ENCODE measurements at places on chromosomes 5 and 9. TPM values are rescaled to one million over a fixed set of nuclear protein-coding genes. Genes with fewer than 3 reads are reported as not detected.

DNA sequence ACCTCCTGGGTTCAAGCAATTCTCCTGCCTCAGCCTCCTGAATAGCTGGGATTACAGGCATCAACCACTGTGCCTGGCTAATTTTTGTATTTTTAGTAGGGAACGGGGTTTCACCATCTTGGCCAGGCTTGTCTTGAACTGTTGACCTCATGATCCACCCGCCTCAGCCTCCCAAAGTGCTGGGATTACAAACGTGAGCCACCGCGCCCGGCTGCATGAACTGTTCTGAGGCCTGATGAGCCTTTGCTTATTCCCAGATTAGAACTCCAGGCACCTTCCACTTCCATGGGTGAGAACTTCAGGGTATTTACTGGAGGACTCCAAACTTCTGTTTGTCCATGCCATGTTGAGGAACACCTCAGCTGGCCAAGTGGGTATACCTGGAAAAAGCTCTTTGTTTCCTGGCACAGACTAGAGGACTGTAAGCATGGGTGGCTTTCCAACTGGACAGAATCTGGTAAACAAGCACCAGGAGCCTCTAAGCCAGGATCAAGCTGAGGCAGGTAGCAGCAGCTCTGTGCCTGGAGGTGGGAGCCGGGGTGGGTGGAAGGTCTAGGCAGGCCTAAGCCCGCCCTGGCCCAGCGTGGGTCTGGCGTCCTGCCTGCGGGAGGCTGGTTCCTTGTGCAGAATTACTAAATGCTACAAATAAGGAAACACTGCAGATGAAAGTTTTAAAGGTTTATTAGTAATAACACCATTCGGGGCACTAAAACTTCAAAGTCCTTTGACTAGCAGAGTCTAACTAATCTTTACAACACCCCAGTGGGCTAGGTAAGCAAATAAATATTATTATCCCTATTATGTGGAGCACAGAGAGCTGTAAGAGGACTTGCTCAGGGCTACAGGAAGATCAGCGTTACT is 78.4 kb downstream of the SEMA5A start:
- H3K4me3 ChIP-seq = no peak overlapping the region
- no peak overlapping the region for H3K27ac ChIP-seq
- H3K27me3 ChIP-seq = no peaks in the 10 kb centered on the region
- no peak for DNase-seq
- H3K4me1 ChIP-seq = no peaks in the 10 kb centered on the region
- no peaks in the 10 kb centered on the region for H3K36me3 ChIP-seq

DNA sequence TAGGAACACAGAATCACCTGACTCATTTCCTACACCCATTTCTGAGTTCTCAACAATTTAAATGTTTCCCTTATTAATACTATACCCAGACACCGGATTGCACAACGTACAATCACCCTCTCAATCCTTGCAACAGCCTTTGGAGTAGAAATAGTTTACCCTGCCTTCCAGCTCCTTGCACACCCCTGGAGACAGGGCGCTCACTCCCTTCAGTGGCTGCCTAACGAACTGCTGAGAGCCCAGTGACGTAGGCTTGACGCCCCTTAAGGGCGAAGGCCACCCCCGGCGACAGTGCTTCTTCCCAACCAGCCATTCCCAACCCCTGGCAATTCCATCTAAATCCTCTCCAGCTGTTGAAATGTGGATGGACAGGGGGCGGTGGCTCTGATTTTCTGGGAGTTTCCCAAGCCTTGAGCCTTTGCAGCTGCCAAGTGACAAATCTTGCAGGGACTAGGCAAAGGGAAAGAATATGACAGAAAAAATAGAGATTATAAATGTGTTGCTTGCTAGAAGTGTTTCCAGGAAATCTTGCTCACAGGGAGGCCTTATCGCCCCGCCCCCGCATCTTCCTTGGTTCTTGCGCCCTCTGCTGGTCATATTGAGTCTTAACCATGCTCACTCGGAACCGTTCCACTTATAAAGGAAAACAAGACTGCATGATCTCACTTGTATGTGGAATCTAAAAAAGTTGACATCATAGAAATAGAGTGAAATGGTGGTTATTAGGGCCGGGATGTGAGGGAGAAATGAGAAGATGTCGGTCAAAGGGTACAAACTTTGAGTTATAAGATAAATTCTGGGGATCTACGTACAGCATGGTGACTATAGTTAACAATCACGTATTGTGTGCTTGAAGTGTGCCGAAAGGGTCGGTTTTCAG is 7.6 kb upstream of the BARX1 start:
- H3K27ac ChIP-seq = no peak overlapping the region
- peak; percentile 88 for DNase-seq
- H3K4me1 ChIP-seq = peaks cover 36% of the 10 kb centered on the region
- H3K27me3 ChIP-seq = peaks cover 35% of the 10 kb centered on the region
- no peaks in the 10 kb centered on the region for H3K36me3 ChIP-seq

Gene PCDHGB1
- 2.4 TPM for total RNA-seq

DNA sequence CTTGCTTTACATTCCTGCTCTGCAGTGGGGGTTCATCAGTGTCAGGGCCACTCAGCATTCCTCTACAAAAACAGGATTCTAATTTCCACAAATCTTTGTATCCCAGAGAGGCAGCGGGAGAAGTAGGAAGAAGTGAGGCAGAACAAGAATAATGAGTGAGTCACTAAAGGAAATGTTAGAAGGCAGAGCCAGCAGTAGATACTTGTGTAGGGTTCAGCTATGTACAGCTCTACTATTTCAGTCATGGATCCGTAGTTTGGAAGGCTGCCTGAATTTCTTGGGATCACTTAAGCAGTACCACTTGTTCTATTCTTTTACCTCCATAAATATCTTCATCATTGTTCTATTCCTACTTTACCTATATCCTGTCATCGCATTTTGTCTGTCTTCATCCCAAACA is 246.3 kb upstream of the TLE4 start:
- H3K4me3 ChIP-seq = no peak overlapping the region
- no peak overlapping the region for H3K27ac ChIP-seq
- H3K36me3 ChIP-seq = no peaks in the 10 kb centered on the region
- no peak for DNase-seq
- H3K4me1 ChIP-seq = no peaks in the 10 kb centered on the region

GRCh38 chr5:143019614-143020515 is 249.7 kb downstream of the ARHGAP26 start:
- DNase-seq = no peak
- H3K4me1 ChIP-seq = no peaks in the 10 kb centered on the region
- no peaks in the 10 kb centered on the region for H3K36me3 ChIP-seq
- H3K27me3 ChIP-seq = no peaks in the 10 kb centered on the region
- H3K27ac ChIP-seq = no peak overlapping the region

Gene TBC1D2
- 4.6 TPM for total RNA-seq

DNA sequence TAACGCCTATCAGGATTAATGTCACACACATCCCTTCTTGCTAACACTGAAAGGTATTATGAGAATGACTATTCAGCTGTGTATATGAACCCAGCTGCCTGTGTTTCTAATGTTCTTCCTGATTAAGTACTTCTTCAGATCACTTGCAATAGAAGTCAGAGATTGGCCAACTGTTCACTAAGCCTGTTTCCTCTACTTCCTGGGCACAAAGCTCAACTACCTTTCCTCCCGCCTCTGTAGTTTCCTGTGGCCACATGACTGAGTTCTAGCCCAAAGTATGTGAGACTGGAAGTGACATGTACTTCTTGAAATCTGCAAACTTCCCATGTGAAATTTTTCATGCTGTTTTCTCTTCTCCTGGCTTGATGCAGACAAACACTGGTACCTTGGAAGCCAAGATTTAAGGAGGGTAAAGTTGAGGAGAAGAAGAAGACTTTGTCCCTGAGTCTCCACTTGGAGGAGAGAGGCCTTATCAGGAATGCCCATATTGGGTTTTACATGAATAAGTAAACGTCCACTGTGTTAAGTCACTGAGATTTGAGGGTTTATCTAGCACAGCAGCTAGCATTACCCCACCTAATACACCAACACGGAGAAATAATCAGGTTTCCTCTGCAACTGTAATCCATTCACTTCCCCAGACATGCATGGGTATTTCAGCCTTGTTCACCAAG is 58.6 kb downstream of the SLIT3 start:
- no peak overlapping the region for H3K27ac ChIP-seq
- DNase-seq = no peak
- no peaks in the 10 kb centered on the region for H3K27me3 ChIP-seq

Gene EGR1
- total RNA-seq = 73.0 TPM

Gene DAB2
- 29.2 TPM for total RNA-seq

Gene AHRR
- 0.30 TPM for total RNA-seq

Gene GMCL2
- total RNA-seq = not detected

Gene DRD1
- total RNA-seq = not detected

DNA sequence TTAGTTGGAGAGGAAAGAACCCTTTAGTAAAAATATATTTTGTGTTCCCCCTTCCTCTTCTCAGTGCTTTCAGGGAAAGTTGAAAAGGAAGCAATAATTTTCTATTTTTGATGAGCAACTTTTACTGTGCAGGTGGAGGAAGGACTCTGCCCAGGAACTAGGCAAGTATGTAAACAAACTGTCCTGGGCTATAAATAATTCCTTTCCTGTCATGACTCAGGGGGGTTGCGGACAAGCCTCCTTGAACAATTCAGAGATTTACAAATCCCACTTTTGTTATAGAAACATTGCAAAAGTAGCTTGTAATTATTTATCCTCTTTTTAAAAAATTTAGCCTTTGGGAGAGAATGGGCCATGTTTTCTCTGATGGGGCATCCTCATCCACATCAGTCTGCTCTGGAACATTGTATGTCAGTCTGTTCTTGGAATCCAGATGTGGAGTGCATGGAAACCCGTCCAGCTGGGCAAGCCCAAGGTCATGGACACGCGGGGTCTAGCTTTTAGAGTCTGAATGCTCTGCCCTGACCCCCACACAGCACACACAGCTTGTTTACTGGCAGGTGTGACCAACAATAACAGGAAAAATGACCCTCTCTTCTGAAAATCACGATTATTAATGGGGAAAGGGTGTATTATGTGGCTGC is 127.6 kb downstream of the GADD45G start:
- no peak for DNase-seq
- H3K4me1 ChIP-seq = no peaks in the 10 kb centered on the region
- H3K4me3 ChIP-seq = no peak overlapping the region
- H3K27me3 ChIP-seq = no peaks in the 10 kb centered on the region
